ENCODE measurements at places on chromosomes 7 and 10.

DNA sequence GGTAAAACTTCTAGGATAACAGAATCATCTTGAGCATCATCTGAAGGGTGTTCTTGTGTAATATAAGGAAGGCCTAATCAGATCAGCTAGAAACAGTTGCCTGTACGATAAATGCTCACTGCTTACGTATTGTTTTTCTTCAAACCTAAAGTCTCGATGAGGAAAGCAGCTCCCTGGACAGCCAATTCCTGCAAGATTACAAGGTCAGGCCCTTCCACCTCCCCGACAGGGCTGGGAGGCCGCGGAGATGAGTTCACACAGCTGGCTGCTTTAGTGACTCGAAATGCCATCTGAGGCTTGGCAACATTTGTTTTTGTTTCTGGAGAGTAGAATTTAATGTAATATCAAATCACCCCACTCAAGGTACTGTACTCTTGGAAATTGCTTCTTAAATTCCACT, 95.1 kb upstream of the PFKP start:
- DNase-seq = no peak

- no peak for DNase-seq
Observed at GRCh38 chr10:69404786-69405185, 11.9 kb downstream of the TACR2 start.

- no peak for DNase-seq
Observed at GRCh38 chr10:6342096-6342685, 139.5 kb downstream of the PFKFB3 start.

GRCh38 chr10:12501324-12501723, 152.0 kb downstream of the CAMK1D start:
- no peak for DNase-seq

GRCh38 chr10:124574456-124575070, 112.9 kb downstream of the LHPP start:
- no peak for DNase-seq

DNA sequence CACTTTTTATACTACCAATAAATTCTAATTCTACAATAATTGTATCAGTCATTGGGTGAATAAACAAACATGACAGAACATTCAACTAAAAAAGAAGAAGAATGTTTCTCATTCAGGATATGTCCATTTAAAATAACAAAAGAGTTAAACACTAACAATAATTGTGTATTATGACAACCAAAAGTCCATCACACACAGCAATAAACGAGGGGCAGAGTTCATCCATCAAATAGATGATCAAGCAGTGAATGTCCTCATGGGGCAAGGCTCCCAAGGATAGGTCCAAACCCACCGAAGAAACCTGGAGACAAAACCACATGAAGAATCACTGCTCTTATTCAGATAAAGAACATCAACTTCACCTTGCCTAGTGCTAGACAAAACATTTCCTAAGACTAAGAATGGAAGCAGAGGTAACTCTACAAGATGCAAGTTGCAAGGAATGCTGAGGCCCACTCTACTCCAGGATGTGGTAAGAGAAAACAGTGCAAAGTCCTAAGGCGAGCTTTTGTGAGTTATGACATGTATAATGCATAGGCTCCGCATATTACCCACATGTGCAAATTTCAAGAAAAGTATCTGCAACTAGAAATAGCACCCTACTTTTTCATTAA, 115.1 kb downstream of the PARD3 start:
- no peak for DNase-seq

DNA sequence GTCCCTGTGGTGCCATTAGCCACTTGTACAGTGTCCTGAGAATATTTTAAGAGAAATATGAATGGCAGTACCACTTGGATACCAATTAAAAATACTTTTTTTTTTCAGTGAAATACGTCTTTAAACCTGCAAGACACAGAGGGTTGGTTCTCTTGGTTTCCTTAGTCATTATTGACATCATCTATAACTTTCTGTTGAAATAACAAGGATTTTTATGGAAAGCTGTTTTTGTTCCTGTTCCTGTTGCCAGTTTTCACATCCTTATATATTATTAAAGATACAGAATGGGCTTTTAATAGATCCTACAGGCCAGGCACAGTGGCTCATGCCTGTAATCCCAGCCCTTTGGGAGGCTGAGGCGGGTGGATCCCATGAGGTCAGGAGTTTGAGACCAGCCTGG, 579.9 kb downstream of the AUTS2 start:
- DNase-seq = no peak

- DNase-seq = no peak
Observed at GRCh38 chr7:69765879-69766278, 167.6 kb downstream of the AUTS2 start.

DNA sequence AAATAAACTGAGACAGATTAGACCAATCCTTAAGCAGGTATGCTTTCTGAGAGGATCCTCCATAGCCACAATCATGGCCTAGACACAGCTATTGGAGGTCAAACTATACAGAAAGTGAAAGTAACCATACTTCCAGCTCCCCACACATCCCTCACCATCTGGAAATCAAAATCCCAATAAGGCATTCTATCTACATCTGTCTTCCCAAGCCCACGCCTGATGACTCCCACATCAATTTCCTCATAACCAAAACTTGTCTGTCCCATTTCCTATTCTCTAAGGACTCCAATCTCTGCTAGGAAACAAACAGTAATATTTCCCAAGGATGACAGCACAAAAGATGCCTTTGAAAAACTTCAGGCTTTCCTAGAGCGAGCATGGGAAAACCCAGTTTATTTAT, 247.3 kb upstream of the HPS1 start:
- DNase-seq = no peak

GRCh38 chr10:131662851-131663250, 238.0 kb upstream of the PPP2R2D start:
- no peak for DNase-seq

- DNase-seq = no peak
Observed at GRCh38 chr10:50232261-50232639, 19.1 kb downstream of the ASAH2 start.

GRCh38 chr10:3972460-3973301, 187.7 kb upstream of the KLF6 start:
- no peak for DNase-seq

DNA sequence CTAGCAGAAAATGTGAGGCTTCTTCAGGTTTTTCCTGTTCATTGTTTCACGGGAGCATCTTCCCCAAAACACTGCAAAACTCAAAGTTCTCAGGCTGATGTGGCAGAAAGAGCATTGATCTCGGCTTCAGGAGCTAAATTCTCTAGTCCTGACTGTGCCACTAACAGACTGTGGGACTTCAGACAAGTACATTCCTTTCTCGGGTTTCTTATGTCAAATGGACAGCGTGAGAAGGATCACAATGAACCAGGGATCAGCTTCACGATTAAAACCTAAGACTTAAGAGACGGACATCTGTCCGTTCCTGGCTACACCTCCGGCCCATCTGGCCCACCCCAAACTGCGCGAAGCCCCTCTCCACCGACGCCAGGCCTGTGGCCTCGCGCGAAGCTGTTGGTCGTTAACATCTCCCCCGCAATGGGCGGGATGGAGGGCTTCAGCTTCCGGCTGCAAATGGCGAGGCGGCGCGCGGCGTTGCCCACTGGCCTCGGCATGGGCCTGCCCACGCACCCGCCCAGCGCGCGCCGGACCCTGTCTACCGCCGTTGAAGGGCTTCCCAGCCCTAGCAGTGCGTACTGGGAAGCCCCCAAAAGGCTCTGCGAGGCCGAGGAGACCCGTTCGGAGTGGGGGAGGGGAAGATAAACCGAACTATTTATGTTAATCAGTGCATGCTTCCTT, 549 bp upstream of the DDX50 start:
- DNase-seq = no peak

DNA sequence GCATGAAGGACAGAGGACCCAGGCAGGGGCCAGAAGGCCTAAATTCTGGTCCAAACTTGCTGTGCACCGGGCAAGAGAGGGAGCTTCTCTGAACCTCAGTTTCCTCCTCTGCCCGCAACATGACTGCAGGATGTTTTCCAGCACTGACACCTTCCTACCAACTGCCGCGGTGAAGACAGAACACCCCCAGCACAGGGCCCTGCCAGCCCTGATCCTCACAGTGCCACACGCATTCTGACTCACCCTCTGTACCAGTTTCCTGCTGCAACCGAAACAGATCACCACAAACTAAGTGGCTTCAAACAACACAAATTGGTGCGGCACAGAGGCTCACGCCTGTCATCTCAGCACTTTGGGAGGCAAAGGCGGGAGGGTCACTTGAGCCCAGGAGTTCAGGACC, 18.1 kb downstream of the MAD1L1 start:
- DNase-seq = no peak

DNA sequence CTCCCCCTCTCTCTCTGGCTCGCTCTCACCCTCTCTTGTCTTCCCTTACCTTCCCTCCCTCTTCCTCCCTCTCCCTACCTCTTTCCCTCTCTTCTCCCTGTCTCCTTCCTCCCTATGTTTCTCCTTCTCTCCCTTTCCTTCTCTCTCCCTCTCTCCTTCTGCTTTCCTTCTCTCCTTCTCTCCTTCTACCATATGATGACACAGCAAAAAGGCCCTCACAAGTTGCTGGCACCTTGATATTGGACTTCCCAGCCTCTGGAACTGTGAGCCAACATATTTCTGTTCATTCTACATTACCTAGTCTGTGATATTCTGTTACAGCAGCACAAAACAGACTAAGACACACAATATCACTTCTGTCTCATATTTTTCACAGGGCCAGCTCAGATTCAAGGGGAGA, 135.0 kb downstream of the ADAM22 start:
- no peak for DNase-seq

GRCh38 chr10:121195524-121195910, 344.4 kb downstream of the WDR11 start:
- DNase-seq = no peak

GRCh38 chr7:121546632-121547543, 150.8 kb upstream of the FAM3C start:
- no peak for DNase-seq

DNA sequence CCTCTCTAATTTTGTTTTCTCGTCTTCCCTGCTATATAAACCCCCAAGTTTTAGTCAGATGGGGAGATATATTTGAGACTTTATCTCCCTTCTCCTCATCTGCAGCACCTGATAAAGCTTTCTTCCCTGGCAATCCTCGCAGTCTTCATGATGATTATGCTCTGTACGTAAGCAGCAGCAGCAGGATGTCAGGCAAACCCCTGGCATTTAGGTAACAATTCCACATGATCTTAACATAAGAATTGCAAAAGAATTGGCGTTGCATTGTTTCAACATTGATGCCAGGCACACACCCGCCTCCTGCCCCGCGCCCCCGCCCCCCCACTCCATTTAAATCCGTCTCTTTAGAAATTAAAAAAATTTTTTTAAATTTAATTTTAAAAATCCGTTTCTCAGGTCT, 6.1 kb downstream of the PKD1L1 start:
- DNase-seq = no peak

GRCh38 chr10:89789188-89789877, 87.9 kb downstream of the KIF20B start:
- DNase-seq = no peak

- DNase-seq = no peak
Observed at GRCh38 chr7:130486954-130487436, 4.9 kb upstream of the MEST start.

GRCh38 chr7:90432752-90433151, 29.5 kb downstream of the CLDN12 start:
- no peak for DNase-seq

GRCh38 chr7:47811632-47812380, 136.5 kb downstream of the PKD1L1 start:
- no peak for DNase-seq

DNA sequence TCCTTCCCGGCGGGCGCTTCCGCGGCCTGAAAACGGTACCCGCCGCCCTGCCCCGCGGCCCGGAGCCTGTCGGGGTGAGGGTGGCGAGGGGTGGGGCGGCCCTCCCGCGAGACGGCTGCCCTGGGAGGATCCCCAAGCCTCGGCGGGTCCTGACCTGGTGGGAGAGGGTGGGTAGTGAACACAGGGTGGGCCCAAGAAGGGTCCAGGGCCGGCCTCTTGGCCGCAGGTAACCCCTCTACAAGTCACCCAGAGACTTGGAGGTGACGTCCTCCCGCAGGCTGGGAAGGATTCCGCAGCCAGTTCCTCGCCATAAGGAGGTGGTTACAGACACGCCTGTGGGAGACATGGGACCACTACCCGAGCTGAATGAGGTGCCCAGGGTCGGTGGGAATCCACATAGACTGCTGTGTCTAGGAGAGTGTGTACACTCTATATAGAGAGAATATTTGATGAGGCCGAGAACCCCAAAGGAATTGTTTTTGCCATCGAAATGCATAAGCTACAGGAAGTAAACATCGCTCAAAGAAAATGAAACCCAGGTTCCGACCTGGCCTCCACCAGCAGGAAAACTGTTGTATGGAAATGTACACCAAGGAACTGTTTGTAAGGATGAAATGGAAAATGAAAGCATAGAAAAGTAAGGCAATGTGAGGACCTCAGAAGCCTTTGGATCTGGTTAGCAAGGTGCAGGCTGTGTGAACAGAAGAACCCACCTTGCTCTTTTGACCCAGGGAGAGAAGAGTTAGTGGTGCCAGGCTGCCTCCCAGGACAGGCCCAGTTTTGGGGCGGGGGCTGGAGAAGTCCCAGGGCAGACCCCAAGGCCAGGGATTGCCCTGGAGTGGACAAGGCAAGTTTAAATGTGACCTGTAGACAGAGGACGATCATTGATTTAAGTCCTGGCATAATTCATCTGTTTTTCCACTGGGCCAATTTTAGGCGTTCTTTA, 659 bp downstream of the OPTN start:
- no peak for DNase-seq

DNA sequence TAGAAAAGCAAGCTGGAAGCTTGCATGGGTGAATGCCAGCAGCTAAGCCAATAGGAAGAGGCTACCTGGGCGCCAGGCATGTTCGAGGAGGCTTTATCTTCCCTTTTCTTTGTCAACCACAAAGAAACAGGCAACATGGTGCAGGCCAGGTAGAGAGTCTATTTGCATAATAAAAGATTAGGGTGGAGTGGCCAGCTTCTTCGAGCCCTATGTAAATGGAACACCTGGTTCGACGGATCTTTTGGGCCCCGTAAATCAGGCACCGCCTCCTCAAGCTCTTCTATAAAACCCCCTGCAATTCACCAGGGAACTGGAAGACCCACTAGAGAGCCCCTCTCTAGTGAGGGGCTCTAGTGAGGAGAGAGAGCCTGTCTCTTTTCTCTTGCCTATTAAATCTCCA, 1106.2 kb upstream of the CELF2 start:
- DNase-seq = no peak

GRCh38 chr10:72642318-72642717, 16.4 kb upstream of the MICU1 start:
- DNase-seq = no peak

DNA sequence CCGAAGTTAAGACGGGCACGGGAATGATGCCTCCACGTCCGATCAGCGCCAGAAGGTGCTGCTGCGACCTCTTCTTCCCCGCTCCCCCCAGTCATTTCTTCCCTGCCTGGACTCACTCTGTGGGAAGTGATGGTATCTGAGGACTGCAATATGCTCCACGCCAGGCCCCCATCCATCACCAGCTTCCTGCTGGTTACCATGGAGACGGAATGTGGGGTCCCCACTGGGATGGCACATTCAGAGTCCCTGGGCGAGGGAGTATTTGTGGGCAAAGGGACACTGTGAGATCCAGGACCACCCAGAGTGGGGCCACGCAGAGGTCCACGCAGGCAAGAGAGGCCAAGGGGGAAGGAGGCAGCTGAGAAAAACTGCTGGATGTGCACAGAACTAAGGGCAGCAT, 39.7 kb downstream of the CARD11 start:
- no peak for DNase-seq

GRCh38 chr10:3570131-3570729, 214.8 kb downstream of the KLF6 start:
- no peak for DNase-seq

- DNase-seq = no peak
Observed at GRCh38 chr10:17780727-17781126, 28.4 kb upstream of the MRC1 start.
